ENCODE measurements at places on chromosomes 12 and 14.

GRCh38 chr12:104234926-104235499 is 19.4 kb downstream of the TXNRD1 start:
- no peak for DNase-seq
- no peaks in the 10 kb centered on the region for H3K4me1 ChIP-seq
- H3K27ac ChIP-seq: no peak overlapping the region
- no peaks in the 10 kb centered on the region for H3K27me3 ChIP-seq
- no peaks in the 10 kb centered on the region for H3K36me3 ChIP-seq

DNA sequence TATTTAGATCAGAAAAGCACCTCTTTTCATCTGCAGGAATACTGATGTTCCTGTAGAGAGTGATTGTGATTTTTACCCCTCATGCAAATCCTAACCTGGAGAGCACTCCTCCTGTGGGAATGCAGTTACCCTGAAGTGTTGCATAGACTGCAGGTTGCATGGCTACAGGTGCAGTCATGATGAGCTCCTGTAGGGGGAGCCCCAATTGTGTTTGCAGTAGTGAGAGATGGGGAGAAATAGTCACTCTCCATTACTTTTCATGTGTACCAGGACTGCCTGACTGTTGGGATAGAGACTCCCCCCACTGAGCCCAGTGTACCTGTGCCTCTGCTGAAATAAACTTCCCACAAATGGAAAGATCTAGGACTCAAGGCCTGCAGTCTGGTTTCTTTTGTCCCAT is 1086.5 kb downstream of the SLC6A15 start:
- H3K27me3 ChIP-seq: no peaks in the 10 kb centered on the region
- H3K4me3 ChIP-seq: no peak overlapping the region
- no peaks in the 10 kb centered on the region for H3K36me3 ChIP-seq
- H3K4me1 ChIP-seq: no peaks in the 10 kb centered on the region

GRCh38 chr12:65814038-65814437 is 10.2 kb upstream of the HMGA2 start:
- DNase-seq: no peak
- H3K27ac ChIP-seq: no peak overlapping the region
- H3K36me3 ChIP-seq: no peaks in the 10 kb centered on the region

DNA sequence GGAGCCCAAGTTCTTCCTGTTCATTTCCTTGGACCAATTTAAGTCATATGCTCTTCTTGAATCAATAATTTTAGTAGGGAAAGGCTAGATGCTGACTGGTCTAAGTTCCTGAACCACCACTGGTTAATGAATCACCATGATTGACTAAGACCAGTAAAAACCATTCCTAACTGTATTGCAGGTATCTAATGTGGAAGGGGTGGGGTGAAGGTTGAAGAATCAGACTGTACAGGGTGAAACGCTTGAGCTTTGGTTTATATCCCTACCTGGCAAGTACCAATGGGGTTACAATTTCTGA is 100.1 kb downstream of the DYRK2 start:
- H3K36me3 ChIP-seq: no peaks in the 10 kb centered on the region
- H3K27ac ChIP-seq: no peak overlapping the region
- no peaks in the 10 kb centered on the region for H3K27me3 ChIP-seq
- no peak for DNase-seq

- H3K27me3 ChIP-seq: no peaks in the 10 kb centered on the region
- no peaks in the 10 kb centered on the region for H3K4me1 ChIP-seq
- H3K4me3 ChIP-seq: no peak overlapping the region
- no peak overlapping the region for H3K27ac ChIP-seq
- no peaks in the 10 kb centered on the region for H3K36me3 ChIP-seq
Observed at GRCh38 chr14:55306938-55307589, 35.8 kb downstream of the FBXO34 start.

DNA sequence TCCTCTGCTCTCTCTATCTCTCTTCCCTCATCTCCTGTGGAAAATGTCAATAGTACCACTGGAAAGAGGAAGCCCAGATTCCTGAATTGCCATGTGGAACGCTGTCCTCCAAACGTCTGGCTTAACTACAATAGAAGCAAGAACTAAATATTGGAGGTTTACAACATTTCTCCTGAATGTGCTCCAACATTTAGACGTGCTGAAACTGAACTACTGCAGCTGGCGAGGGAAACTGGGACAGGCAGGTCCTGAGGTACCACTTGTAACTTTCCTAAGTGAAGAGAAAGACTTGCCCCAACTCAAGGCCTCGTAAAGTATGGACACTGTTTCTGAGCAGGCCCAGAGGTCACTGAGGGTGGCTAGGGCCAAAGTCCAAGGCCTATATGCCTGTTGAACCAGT is 187.7 kb downstream of the NTF3 start:
- H3K36me3 ChIP-seq: no peaks in the 10 kb centered on the region
- no peak overlapping the region for H3K4me3 ChIP-seq
- DNase-seq: no peak
- no peaks in the 10 kb centered on the region for H3K4me1 ChIP-seq

DNA sequence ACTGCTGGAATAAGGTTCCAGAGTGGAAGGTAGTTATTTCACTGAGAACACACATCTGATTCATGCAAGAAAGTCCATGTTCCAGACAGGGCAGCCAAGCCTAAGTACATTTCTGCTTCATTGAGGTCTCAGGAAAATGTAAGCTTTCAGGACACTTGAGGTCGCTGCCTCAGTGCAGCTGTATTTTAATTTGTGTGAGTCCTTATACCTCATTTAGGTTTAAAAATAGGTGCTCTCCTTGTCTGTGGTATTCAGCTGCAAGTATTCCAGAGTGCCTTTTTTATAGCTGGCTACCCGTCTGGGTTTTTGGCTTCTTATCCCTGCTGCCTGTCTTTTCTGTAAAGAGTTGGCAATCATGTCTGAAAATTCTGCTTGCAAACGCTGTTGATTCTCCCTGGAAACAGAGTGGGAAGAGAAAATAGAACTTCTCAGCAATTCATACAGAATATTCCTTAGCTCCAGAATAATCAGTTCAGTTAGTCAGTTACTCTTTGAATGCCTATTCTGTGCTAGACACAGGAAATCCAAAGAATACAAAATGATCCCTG is 45.3 kb upstream of the PLBD1 start:
- no peak overlapping the region for H3K27ac ChIP-seq
- no peak for DNase-seq
- no peaks in the 10 kb centered on the region for H3K4me1 ChIP-seq
- no peaks in the 10 kb centered on the region for H3K36me3 ChIP-seq
- no peaks in the 10 kb centered on the region for H3K27me3 ChIP-seq
- H3K4me3 ChIP-seq: no peak overlapping the region

- peaks cover 44% of the 10 kb centered on the region for H3K36me3 ChIP-seq
- no peak overlapping the region for H3K4me3 ChIP-seq
- H3K27me3 ChIP-seq: no peaks in the 10 kb centered on the region
- H3K27ac ChIP-seq: no peak overlapping the region
- no peak for DNase-seq
Observed at GRCh38 chr12:131916306-131917138, 12.6 kb upstream of the PUS1 start.

- H3K27me3 ChIP-seq: no peaks in the 10 kb centered on the region
- H3K4me3 ChIP-seq: no peak overlapping the region
- no peaks in the 10 kb centered on the region for H3K4me1 ChIP-seq
Observed at GRCh38 chr12:52270541-52271070, 3.8 kb upstream of the KRT86 start.

GRCh38 chr14:69208666-69209065 is 17.4 kb downstream of the EXD2 start:
- H3K27me3 ChIP-seq: no peaks in the 10 kb centered on the region
- no peak overlapping the region for H3K27ac ChIP-seq
- no peaks in the 10 kb centered on the region for H3K4me1 ChIP-seq
- H3K4me3 ChIP-seq: no peak overlapping the region

DNA sequence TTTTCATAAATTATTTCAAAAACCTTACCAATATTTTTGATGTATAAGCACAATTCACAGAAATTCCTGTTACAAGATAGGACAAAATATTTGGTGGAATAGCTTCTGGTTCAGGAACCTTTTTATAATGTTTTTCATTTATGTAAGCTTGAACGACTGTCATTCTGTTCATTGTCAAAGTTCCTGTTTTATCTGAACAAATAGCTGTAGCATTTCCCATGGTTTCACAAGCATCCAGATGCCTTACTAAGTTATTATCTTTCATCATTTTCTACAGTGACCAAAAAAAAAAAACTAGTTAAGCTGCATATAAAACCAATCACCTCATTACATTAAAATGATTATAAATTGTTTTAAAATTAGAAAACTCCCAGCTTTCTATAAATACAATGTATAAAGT is 87.1 kb downstream of the ATP2B1 start:
- no peak for DNase-seq
- no peaks in the 10 kb centered on the region for H3K4me1 ChIP-seq
- H3K36me3 ChIP-seq: peaks cover 27% of the 10 kb centered on the region
- H3K27ac ChIP-seq: no peak overlapping the region
- no peaks in the 10 kb centered on the region for H3K27me3 ChIP-seq

DNA sequence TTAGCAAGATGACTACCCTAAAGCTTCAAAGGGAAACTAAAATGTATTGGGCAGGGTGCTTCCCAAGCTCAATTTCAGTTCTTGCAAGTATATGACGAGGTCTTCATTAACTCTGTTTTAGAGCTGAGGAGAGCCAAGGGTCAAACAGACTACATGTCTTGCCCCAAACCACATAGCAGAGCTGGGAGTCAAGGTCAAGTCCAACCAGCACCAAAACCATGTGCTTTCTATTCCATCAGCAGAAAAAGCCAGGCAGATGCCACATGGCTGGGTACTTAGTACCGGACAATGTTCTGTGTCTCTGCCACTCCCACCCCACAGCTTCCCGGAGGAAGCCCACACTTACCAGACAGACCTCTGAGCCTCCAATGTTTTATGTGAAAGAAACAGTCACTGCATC is 17.6 kb downstream of the NID2 start:
- H3K27ac ChIP-seq: no peak overlapping the region
- no peak overlapping the region for H3K4me3 ChIP-seq
- no peaks in the 10 kb centered on the region for H3K4me1 ChIP-seq
- no peaks in the 10 kb centered on the region for H3K27me3 ChIP-seq

DNA sequence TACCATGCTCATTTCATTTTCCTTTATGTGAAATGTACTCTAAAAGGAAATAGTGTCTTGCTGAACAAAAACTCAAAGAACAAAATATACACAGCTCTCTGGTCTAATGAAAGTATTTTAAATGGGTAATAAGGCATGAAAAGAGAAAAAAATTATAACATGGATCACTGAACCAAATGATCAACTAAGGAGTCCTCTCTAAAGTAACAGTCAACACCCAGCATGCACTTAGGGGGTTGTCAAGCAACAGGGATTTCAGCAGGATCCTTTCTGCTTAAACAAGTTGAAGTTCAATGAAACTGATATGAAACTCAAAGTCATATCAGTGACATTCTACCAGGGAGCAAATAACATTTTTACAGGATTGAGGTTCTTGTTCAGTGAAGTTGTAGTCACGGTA is 398.8 kb downstream of the SEC23A start:
- H3K27ac ChIP-seq: no peak overlapping the region
- H3K4me3 ChIP-seq: no peak overlapping the region
- H3K27me3 ChIP-seq: no peaks in the 10 kb centered on the region
- DNase-seq: no peak

DNA sequence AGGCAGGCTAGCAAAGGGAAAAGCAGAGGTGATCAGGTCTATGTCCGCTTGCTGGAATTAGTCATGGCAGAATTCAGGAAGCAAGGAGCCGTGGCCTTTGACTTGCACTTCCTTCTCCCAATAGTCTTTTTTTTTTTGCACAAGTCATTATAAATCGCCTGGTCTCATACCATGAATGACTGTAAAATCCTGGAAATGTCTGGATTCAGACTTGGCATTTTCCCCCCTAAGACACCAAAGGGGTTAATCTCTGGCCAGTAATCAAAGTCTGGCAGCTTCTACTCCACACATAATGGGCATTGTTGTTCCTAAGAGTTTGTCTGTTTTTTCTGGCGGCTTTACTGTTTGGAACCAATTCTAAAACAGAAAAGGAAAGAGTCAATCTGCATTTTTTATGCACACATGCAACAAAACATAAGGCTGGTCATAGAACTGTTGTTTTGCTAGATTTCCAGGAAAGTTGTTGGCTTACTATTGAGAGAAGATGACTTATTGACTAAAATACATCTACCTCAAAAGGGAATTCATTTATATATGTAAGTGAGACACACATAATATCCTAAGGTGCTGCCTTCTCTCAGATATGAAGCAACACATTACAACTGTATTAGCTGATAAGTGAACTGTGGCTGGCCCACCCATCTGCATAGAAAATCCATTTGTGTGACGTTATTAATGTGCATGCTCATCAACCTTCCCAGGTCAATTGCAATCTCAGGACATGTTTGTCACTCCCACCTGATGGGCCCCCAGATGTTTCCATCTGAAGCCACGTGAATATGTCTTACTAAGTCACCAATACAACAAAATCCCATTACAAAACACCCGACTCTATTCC is 157.3 kb downstream of the BTG1 start:
- H3K27ac ChIP-seq: no peak overlapping the region
- no peaks in the 10 kb centered on the region for H3K36me3 ChIP-seq
- H3K27me3 ChIP-seq: no peaks in the 10 kb centered on the region
- H3K4me1 ChIP-seq: peaks cover 8% of the 10 kb centered on the region
- no peak for DNase-seq

GRCh38 chr12:115043079-115043478 is 359.1 kb upstream of the TBX3 start:
- no peaks in the 10 kb centered on the region for H3K27me3 ChIP-seq
- H3K4me1 ChIP-seq: no peaks in the 10 kb centered on the region
- DNase-seq: no peak
- H3K36me3 ChIP-seq: no peaks in the 10 kb centered on the region
- no peak overlapping the region for H3K4me3 ChIP-seq
- no peak overlapping the region for H3K27ac ChIP-seq

- H3K4me3 ChIP-seq: no peak overlapping the region
- DNase-seq: no peak
- no peaks in the 10 kb centered on the region for H3K4me1 ChIP-seq
- no peaks in the 10 kb centered on the region for H3K36me3 ChIP-seq
Observed at GRCh38 chr14:76836029-76836630, 9.9 kb downstream of the LRRC74A start.

GRCh38 chr12:13211191-13211858 is 14.8 kb downstream of the EMP1 start:
- no peak overlapping the region for H3K27ac ChIP-seq
- H3K4me3 ChIP-seq: no peak overlapping the region
- H3K27me3 ChIP-seq: no peaks in the 10 kb centered on the region
- no peak for DNase-seq
- no peaks in the 10 kb centered on the region for H3K36me3 ChIP-seq
- peaks cover 7% of the 10 kb centered on the region for H3K4me1 ChIP-seq

DNA sequence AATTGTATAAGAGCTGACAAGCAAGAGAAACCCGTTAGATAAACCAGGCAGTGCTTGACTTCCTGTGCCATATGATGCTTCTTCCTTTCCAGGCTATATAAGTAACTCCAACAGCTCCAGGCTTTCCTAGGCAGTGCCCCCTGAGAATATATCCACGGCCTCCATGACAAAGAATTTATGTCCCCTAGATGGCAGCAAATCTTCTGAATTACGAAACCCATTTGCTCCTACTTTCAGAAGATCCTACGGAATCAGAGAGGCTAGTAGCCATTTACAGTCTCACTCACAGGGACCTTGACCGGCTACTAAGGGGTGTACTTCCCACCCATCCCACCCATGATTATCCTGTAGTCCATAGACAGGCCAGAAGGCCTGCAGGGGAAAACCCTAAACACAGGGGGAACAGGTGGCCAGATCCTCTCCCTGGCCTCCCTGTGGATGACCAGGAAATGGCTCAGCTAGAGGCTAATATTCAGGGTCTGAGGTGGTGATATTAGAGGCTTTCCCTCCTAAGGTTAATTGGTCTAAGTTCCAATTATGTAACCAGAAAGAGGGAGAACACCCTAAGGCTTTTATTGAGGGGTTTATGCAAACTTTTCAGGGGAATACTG is 77.2 kb upstream of the DCD start:
- no peaks in the 10 kb centered on the region for H3K36me3 ChIP-seq
- H3K4me3 ChIP-seq: no peak overlapping the region
- DNase-seq: no peak
- H3K27ac ChIP-seq: no peak overlapping the region
- peaks cover 4% of the 10 kb centered on the region for H3K4me1 ChIP-seq

Measured in effector memory CD4-positive, alpha-beta T cell (primary cell).